Left lung (tissue), 14 donors: ENCODE measurements at places on chromosomes 7 and 10. TPM values are rescaled to one million over a fixed set of nuclear protein-coding genes. Genes with fewer than 3 reads are reported as not detected.

Gene RARRES2
- 162 TPM for total RNA-seq

DNA sequence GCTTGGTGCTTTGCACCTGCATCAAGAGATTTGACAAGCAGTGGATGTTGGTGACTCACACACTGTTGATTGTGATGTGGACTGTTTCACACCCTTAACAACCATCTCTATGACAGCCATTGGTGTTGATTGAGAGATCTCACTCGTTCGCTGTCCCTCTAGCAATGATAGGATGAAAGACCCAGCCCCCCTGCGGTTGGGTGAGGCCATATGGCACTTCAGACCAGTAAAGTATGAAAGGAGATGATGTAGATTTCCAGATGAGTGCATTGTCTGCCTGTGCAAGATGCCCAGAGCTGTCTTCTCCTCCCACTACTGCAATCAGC, 138.7 kb upstream of the PRR15 start:
- DNase-seq, result no peak
- H3K36me3 ChIP-seq, result no peaks in the 10 kb centered on the region
- no peaks in the 10 kb centered on the region for H3K4me1 ChIP-seq
- H3K27ac ChIP-seq, result no peak overlapping the region
- H3K27me3 ChIP-seq, result no peaks in the 10 kb centered on the region
- no peak overlapping the region for H3K4me3 ChIP-seq

DNA sequence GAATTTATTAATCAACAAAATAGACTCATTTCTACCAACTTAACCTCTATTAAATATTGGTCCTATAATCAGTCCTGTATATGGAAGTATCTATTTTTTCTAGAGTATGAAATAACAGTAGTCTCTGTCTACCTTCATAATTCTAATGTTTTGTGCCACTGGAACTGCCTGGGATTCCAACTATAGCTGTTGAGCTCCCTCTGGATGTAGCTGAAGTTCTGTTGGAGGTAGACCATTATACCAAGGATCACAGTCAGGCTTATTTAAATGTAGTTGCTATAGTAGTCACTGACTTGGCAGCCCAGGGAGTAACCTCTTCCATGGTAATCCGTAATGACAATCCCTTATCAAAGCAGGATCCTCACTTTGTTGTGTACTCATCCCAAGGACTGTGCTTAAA, 48.5 kb upstream of the PHYHIPL start:
- no peak for DNase-seq
- no peak overlapping the region for H3K4me3 ChIP-seq
- H3K36me3 ChIP-seq, result no peaks in the 10 kb centered on the region
- no peaks in the 10 kb centered on the region for H3K4me1 ChIP-seq
- no peaks in the 10 kb centered on the region for H3K27me3 ChIP-seq

DNA sequence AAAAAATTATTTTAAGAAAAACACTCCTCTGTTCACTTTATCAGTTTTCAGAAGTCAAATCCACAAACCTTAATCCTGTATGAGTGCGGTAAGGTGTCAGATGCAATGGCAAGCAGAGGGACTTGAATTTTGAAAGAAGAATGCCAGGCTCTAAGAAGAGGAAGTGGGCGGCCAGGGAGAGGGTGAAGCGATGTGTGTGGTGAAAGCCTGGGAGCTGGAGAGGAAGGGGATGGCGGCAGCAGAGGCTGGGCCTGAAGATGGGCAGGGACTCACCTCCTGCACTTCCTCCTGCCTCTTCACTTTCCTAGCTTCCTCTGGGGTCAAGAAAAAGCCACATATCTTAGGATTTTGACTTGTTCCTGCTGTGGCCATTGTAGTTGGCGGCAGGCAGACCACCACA, 609.6 kb downstream of the PARD3 start:
- H3K4me3 ChIP-seq, result no peak overlapping the region
- no peaks in the 10 kb centered on the region for H3K36me3 ChIP-seq
- DNase-seq, result no peak
- no peaks in the 10 kb centered on the region for H3K4me1 ChIP-seq

- no peak overlapping the region for H3K4me3 ChIP-seq
- H3K27me3 ChIP-seq, result no peaks in the 10 kb centered on the region
- DNase-seq, result no peak
- H3K4me1 ChIP-seq, result peaks cover 4% of the 10 kb centered on the region
These were observed 6.2 kb downstream of the NET1 start for GRCh38 chr10:5418584-5418983.

DNA sequence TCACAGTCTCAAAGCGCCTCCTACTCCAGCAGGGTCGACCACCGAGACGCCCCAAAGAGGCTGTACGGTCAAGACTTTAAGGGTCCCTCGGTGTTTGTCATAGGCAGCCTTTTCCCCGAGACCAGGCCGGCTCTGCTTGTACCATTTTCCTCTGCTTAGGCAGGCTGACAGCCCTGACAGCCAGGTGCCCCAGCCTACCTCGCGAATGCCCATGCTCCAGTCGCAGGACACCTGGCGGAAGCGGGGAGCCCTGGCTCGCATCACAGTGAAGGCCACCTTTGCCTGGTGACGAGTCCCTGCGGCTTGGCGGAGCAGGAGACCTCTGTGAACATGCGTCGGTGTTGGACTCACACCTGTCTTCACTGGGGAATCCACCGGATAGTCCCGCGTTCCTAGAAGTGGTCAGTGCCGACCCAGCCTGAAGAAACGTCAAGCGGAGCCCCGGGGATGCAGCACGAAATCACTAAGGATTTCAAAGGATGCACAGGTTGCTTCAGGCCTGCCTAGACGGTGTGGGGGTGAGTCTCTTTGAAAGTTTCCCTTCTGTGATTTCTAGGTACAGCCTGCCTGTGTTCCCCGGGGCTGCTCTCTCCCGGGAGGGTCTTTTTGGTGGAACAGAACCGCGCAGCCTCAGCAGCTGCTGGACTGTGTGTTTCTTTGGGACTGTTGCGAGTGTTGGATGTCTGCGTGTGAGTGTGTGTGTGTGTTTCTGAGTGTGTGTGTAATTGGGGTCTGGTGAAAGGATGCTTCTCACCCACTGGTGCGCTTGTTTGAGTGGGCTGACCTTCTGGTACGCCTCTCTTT, 30.5 kb upstream of the ZNF273 start:
- H3K27ac ChIP-seq, result no peak overlapping the region
- DNase-seq, result no peak
- H3K27me3 ChIP-seq, result no peaks in the 10 kb centered on the region
- no peaks in the 10 kb centered on the region for H3K36me3 ChIP-seq
- H3K4me3 ChIP-seq, result no peak overlapping the region
- no peaks in the 10 kb centered on the region for H3K4me1 ChIP-seq

DNA sequence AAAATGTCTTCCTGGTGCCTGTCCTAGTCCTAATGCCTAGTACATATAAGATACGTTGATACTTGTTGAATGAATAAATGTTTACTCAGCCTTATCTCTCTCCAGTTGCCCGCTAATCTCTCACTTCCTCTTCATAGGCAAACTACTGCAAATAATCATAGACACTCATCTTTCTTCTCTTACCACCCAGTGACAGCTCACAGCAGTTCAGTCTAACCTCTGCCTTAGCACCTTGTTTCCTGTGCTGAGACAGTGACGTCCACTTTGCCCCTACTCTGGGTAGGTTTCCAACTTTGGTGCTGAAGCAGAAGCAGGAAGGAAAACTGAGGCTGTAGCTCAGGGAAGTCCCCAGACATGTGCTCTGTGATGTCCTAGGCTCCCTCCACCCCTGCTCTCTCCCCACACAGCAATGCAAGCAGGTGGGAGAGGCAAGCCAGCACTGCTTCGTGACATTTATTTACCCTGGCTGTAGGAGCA, 45.5 kb upstream of the RHOBTB1 start:
- H3K36me3 ChIP-seq, result no peaks in the 10 kb centered on the region
- no peak for DNase-seq
